ENCODE measurements at places on chromosomes 13 and 19.

DNA sequence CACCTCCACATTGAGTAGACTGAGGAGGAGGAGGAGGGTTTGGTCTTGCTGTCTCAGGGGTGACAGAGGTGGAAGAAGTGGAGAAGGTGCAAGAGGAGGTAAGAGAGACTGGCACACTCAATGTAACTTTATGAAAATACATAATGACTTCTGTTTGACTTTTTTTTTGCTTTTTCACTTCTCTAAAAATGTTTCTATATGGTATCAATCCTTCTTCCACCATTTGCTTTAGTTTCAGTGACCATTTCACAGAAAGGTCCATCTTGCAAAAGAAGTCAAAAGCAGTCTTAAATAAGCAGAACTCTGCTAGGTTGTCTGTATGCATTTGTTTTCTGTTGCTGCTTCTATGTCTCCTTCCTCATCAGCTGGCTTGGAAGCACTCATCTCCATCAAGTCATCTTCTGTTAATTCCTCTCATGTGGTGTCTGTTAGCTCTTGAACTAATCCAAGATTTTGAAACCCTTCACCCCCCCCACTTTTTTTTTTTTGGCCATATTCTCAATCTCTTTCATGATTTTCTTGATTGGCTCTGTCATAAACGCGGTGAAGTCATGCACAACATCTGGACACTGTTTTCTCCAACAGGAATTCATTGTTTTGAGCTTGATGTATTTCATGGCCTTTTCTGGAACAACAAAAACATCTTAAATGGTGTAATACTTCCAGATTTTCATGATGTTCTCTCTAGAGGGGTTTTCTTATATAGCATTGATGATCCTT, 80.8 kb downstream of the KL start:
- DNase-seq, result no peak

- DNase-seq, result peak; percentile 23
Observed at GRCh38 chr19:38224014-38224862, at the start of gene DPF1. TSS of gene DPF1 (minus strand) at chr19:38224222. CDS start at chr19:38224142, 80 bp downstream.

- DNase-seq, result no peak
Observed at GRCh38 chr19:29060813-29061364, 152.1 kb downstream of the UQCRFS1 start.

- DNase-seq, result no peak
Observed at GRCh38 chr13:41004875-41005693, 14.0 kb downstream of the ELF1 start.

- no peak for DNase-seq
Observed at GRCh38 chr13:110185696-110186095, 121.3 kb downstream of the COL4A1 start.

- no peak for DNase-seq
Observed at GRCh38 chr13:79937311-79937710, 403.6 kb downstream of the SPRY2 start.

DNA sequence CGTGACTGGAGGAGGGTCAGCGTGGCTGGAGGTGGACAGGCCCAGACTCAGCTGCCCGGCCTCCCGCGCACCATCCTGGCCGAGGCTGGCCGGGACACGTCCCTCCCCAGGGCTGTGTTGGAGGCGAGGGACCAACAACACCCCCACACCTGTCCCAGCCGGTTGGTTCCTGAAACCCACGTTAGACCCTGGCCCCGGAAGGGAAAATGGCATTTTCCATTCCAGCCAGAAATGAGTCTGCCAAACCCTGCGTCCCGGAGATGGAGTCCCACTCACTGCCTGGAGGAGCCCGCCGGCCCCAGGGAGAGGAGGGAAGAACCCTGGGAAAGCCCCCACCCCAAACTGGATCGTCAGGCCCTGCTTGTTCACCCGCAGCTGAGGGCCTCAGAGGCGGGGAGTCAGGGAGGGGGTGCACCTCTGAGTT, 4.8 kb upstream of the WDR18 start:
- no peak for DNase-seq

GRCh38 chr19:56637976-56638555, 4.9 kb upstream of the SMIM17 start:
- DNase-seq, result peak; percentile 33

GRCh38 chr19:791567-792305, 5.5 kb upstream of the PTBP1 start:
- no peak for DNase-seq

GRCh38 chr19:294946-295686, 3.9 kb upstream of the PLPP2 start:
- no peak for DNase-seq

DNA sequence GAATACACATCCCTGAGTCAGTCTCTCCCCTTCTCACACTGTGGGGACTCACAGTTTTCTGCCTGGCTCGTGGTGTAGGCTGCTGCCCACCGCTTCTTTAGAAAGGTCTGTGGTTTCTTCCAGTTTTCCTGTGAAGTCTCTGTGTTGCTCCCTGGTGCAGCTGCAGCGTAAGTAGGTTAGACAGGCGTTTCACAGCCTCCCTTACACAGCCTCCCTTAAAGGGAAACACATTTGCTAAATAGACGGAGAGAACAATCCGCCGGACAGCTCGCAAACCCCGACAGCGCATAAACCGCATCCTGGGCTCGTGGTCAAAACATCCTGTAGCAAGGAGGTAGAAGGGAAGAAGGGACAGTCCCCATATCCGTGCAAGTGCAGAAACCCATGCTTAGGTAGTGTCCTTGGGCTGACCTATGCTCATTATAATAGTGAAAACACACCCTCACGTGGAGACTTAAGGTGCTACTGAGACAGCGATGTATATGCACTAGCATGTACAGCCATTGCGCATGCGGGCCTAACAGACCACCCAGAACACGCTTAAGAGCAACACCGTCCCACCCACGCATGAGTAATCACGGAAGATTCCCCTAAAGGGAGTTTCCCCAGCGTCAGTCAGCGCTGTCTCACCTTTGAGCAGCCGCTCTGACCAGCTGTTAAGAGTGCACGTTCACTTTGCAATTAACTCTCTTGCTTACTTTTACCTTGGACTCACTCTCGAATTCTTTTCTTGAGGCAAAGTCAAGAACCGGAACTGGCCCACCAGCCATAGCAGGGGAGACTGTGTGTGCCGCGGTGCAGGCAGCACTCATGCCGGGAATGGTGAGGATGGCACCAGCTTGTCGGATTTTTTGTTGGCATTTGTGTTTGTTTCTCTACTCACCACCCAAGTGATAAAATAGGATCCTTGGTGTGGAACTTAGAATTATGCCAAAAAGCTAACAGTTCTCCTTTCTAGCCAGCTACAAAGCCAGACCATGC, 16.6 kb downstream of the SIGLEC8 start:
- DNase-seq, result no peak

GRCh38 chr19:48970923-48971395, 5.8 kb downstream of the FTL start:
- peak; percentile 50 for DNase-seq

DNA sequence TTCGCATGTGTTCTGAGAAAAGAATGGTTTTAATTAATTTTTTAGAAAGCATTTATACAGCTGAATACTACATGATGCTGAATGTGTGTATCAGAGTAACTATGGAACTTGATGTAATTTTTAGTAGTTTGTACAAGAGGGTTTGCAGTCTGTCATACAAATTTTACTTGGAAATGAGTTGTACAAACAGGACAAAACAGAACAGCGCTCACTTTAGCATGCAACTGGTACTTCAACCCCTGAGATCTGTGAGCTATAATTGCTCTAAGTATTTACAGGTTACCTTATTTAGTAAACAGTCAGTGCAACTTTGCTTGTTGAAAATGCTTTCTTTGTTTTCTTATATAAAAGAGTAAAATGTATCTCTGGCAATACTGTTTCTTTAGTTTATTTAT, 706 bp downstream of the TNFRSF19 start:
- DNase-seq, result peak; percentile 23

DNA sequence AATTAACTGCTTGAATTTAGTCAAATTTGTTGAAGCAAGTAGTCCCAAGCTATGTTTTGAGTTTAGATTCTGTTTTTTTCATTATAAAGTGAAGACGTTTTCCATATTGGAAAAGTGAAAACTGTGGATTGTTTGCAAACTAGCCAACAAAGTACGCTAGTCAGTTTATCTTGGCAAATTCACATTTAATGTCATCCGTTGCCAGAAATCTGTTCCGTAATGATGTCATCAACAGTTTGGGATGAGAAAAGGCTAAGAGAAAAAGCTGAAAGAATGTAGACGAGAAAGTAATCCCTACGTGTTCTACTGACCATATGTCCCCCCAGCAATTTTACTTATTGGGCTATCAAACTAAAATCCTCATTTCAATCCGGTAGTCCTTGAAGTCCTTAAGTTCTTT, 419.6 kb downstream of the GPC6 start:
- no peak for DNase-seq

DNA sequence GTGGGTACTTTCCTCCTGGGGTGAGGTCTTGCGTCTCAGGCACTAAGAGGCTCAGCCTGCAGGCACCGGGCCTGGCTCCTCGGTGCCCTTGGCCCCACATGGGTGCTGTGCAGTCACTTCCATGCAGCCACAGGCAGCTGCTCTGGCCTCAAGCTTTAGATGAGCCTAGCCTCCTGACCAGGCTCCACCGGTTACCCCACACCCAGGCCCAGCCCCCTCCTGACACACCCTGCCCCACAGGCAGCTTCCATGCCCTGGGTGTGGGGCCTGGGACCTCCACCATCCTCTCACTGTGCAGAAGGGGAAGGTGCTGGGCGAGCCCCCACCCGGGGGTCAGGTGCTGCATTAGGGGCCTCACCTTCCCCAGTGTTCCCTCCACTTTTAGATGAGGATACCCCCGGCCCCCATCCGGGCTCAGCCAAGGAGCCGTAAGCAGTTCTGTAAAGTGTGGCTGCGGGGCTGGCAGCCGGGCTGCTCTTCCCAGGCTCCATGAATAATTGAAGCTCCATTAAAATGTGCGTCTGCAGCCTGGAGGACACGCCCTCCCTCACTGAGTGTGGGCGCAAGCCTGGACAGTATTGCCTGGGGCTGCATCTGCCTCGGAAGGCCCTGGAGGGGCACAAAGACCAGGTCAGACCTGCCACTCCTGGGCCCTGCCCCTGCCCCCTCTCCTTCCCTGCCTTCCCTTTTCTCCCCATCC, 72.5 kb upstream of the KCTD15 start:
- DNase-seq, result no peak

DNA sequence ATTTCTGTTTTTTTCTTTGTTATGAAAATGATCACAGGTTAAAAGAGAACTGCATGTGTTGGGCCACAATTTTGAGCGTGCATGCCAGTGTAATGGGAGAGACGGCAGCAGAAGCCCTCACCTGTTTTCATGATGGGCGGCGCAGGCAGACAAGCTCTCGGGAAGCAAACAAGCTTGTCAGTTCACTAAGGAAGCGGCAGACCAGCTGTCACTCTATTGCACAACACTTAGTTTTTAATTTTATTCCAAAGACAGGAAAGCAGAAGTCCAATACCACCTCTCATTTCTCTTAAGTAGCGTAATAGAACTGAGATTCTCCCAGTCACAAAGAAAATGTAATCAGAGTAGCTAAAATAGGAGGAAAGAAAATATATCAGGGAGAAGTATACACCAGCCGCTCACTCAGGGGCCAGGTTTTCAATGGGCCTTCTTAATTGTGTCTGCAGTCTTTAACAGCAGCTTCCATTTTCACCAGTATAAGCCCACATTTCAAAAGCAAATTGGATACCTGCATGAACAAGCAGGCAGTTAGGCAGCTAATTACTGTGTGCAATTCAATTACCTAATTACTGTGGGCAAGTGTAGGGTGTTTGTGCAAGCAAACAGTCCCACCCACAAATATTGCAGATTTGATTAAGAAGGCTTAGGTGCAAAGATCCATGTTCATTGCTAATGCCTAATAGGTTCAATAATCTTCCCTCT, 711.4 kb downstream of the DIAPH3 start:
- DNase-seq, result no peak

DNA sequence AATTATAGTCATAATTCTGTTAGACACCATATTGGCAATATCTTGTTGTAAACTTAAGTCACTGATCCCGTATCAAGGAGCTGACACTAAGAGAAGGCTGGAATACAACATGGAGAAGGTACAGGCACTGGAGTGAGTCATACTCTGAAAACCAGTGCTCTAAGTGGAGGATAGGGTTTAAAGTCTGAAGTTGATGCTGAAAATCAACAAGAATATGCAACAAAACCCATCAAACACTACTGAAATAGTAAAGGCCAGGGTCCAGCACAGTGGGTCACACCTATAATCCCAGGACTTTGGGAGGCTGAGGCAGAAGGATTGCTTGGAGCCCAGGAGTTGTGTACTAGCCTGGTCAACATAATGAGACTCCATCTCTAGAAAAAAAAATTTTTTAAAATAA, 73.2 kb upstream of the KLF5 start:
- DNase-seq, result peak; percentile 26

GRCh38 chr13:36329361-36329760, 16.8 kb downstream of the SPART start:
- DNase-seq, result no peak

- no peak for DNase-seq
Observed at GRCh38 chr19:16038196-16038695, 38.0 kb upstream of the TPM4 start.

DNA sequence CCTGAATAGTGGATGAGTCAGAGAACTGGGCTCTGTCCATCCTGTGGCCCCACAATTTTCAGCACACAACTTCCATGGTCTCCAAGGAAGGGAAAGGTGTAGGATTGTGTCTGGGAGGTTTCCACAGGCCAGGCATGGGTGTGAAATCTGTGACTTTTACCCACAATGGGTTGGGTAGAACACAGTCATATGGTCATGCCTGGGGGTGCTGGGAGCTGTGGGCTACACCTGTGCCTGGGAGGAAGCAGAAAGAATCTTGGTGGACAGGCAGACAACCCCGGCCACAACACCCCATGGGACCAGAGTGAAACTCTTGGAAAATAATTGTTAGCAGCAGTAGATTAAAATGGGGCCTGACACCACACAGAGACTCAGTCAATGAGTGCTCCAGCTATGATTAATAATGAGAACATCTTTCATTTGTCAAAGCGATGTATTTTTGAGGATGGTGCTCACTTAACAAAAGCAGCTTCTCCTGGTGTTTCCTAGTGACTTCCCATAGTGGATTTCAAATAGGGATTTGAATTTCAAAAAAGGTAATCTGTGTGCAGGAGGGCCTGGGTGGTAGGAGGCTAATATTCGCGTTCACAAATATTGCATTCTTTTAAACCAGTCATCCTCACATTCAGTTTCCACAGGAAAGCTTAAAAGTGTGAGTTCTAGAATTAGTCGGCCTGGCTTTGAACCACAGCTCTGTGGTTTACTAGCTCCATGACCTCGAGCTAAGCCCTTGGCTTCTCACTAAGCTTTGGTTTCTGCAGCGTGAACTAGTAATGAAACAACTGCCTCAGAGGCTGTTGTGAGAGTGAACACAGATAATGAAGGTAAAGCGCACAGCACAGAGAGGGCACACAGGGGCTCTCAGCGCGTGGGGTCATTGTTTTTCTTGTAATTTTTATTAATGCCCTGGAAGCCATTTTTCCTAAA, 89.3 kb upstream of the UQCRFS1 start:
- no peak for DNase-seq

GRCh38 chr19:51173681-51174080, 31.6 kb downstream of the SIGLEC7 start:
- DNase-seq, result no peak

DNA sequence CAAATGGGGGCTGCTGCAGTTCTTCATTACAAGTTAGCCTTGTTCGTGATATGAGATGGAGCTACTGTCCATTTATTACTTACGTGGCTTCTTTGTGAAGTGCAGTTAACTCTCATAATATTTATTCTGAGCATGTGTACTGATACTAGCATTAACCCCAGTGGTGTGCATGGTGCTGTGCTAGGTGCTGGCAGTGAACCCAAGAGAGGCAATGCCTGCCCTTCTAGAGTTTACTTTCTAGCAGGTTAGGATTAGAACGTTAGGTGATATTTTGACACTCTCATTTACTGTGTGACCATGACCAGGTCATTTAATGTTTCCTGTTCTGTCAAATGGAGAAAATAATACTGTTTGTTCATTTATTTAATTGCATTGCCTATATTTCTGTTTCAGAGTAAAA, 16.9 kb downstream of the PIBF1 start:
- DNase-seq, result no peak
